ENCODE measurements at places on chromosomes 11 and 22.

DNA sequence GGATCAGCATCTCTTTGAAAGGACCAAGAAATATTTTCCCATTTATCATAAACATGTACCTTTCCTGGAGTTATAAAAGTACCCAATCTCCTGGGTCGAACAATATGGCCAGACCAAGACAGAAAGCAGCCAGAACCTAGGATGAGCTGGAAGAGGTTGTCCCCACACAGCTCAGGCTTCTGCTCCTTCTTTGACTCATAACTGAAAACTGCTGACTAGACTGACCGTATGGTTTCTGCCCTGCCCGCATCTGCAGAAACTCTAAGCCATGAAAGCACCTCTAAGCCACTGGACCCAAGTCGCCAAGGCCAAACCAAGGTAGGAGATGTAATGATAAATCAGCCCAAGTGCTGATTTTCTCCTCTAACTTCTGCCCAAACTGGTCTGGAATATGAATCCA is 129.8 kb downstream of the OPCML start:
- no peak for DNase-seq

DNA sequence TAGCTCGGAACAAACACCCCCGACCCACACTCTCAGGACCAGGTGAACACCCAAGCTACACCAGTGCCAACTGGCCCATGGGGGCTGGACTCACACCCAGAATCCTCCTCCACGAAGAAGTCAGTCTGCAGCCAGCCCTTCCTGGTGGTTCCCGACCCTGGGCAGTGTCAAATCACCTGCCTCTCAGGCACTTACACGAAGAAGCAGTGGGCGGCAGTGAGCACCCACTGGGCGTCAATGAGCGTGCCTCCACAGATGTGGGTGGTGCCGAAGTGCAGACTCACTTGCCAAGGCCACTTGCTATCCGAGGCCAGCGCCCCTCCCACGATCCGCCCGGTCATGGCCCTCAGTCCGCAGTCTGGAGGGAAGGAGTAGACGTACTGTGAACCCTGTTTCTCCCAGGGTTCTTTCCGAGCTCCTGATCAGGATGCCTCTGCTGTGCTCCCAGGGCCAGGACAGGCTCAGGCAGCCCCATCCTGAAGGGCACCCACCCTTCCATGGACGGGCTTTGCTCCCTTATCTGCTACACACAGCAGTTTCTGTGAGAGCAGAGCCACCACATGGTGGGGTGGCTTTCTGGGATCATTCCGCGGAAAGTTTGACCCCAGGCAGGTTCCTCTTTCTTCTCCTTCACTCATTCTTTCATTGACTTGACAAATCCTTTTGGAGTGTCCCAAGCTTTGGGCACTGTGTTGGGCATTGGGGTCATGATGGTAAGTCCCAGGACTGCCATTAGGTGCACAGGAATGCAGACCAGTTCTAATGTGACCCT is 19.4 kb downstream of the TMPRSS13 start:
- no peak for DNase-seq

DNA sequence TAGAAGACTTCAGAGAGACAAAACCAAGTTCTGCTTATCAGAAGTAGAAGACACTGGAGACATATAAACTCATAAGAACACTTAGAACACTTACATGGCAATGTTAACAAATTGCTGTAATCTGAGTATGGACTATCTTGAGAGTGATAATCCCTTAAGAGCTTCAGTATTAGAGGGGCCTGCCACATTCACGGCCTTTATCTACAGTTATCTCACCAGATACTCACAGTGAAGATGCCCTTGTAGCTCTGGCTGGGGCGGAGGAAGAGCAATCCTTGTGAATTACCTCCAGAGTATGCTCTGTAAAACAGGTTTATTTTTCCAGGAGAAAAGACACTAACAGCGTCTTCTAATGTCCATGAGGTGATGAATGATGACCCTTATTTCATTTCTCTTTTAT is 762.8 kb downstream of the FAM181B start:
- no peak for DNase-seq

DNA sequence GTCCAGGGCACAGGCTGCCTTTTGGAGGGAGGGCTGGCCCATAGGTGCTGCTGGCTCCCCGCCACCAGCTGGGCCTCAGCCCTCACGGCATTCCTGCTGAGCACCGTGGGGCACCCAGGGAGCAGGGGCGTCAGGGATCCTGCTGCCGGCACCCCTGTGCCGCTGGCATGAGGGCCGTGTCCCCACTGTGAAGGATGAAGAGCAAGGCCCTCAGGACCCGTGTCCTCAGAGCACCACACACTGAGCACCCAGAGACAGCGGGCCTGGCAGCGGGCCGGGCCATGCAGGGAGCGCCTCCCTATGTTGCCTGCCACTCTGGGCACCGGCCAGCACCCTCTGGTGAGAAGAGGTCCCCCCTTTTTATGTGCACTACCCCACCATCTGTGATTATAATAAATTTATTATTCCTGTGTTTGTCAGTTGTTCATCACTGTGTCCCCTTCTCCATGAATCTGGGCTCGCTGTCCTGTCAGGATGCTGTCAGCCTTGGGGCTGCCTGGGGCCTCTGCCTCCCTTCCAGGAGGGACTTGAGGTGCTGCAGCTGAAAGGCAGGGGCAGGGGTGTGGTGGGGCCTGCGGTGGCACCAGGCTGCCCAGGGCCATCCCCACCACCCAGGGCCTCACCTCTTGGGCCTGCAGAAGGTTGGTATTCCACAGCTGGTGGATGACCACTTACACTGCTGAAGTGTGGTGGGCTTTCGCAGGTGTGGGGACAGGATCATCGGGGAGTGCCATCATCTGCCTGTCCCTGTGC is 80.0 kb downstream of the MED15 start:
- DNase-seq: no peak

GRCh38 chr11:69308491-69308911 is 14.5 kb downstream of the MYEOV start:
- no peak for DNase-seq

- DNase-seq: peak; percentile 87
These were observed 1.1 kb upstream of the BIRC2 start for GRCh38 chr11:102345904-102346303.

DNA sequence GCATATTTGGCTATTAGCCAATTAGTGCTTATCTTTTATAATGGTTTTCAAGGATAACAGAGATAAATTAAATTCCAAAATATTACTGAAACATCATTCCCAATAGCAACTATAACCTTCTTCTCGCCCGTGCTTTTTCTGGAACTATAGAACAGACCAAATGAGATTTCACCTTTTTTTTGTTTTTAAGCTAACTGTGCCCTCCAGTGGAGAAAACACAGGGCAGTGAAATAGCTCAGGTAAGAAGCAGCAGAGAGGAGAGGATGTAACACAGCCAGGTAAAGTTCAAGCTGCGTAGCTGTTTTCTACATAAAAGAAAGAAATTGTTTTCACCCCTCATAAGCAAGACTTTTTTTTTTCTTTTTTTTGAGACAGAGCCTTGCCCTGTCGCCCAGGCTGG is 28.2 kb downstream of the HSD17B12 start:
- DNase-seq: peak; percentile 15

GRCh38 chr11:133107763-133108162 is 424.5 kb downstream of the OPCML start:
- no peak for DNase-seq

- DNase-seq: no peak
These were observed 1.0 kb downstream of the REXO2 start for GRCh38 chr11:114440121-114440860.

DNA sequence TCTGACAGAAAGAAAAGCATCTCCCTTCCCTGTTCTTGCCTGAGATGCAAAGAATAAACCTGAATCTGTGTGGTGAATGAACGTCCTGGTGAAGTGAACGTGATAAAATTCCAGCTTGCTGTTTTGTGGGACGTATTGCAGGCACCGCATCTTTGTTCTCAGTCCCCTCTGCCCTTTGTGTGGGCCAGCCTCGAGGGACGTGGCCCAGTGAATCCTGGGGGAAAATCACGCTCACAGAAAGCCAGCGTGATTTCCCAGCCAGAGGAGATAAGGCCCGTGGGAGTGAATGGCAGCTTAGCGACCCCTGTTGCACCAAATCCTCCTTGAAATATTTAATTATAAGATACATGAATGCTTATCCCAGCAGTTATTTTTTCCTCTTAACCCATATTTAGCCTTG is 129.1 kb downstream of the COMMD9 start:
- DNase-seq: no peak

DNA sequence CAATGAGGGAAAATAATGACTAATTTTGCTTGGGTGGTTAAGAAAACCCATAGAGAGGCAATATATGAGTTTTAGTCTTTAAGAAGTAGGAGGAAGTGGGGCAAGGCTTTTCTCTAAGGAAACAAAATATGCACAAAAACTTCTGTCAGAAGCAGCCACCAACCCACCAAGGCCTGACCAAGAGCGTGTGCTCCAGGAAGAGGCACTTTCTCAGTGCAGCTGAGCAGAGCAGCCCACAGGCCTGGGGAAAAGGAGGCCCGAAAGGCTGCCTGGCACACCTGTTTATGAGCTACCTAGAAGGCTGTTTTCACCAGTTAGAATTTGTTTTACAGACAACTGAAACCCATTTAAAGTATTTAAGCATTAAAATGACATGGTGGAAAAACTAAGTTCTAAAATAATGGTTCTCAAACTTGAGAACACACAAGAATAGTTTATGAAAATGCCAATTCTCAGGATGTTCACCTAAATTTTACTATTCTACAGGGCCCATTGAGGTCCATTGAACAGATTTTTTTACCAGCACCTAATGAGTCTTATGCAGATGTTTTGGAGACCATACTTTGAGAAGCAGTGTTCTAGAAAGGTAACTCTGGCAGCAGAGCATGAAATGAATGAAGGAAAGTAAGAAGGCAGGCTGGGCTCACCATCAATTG is 160.5 kb upstream of the DDI1 start:
- no peak for DNase-seq

DNA sequence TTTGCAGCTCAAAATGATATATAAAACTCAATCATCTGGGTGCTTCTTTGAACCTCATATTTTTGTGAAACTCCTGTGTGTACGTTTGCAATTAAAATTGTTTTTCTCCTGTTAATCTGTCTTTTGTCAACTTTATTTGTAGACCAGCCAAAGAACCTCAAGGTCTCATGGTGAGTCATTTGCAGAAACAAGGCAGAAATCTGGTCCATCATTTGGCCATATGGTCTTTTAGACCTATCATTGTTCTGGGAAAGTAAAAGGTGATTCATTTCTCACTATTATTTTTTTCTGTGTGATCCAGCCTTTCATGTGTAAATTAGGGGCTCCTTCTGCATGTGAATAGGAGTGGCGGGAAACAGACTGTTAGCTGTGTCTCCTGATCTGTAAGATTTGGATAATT is 399.1 kb upstream of the DDI1 start:
- DNase-seq: peak; percentile 64

DNA sequence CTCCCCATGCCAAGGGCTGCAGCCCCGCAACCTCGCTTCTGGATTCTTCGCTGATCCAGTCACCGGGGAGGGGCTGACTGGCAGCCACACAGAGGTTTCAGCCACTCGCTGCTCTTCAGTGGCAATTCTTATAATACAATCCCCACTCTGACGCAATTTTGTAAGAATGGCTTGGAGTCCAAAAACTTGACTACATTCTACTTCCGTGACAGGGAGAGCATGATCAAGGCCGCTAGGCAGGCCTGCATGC is 14.9 kb downstream of the PPM1F start:
- no peak for DNase-seq

DNA sequence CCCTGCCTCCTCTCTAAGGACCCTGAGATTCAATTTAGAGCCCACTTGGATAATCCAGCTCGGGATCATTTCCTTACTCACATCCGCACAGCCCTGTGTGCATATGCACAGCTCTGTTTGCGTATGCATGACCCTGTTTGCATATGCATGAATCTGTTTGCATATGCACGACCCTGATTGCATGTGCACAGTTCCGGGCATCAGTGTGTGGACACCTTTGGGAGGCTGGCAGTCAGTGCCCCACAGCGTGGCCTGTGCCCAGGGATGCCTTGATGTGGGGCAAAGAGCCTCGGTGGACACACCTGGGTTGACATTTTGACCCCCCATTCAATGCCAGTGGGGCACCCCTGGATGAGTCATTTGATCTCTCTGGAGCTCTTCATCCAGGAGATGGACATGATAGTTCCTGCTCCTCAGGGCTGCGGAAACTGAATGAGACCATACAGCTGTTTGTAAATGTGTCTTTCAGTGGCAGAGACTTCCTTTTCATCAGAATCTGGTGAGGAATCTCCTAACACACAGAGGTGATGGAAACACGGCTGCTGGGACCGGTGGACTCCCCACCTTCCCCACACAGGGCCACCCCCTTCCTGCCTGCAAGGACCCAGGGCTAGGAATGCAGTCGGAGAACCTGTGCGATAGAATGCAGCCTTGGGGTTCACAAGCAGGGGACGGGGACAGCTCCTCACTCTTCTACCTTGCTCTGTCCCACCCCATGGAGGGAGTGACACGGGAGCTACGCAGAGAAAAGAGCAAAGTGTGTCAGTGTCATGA is 41.2 kb downstream of the MYEOV start:
- no peak for DNase-seq

- DNase-seq: no peak
These were observed 74.7 kb downstream of the CHST1 start for GRCh38 chr11:45590743-45591142.

GRCh38 chr11:130431801-130432200 is 3.4 kb upstream of the ADAMTS8 start:
- no peak for DNase-seq

DNA sequence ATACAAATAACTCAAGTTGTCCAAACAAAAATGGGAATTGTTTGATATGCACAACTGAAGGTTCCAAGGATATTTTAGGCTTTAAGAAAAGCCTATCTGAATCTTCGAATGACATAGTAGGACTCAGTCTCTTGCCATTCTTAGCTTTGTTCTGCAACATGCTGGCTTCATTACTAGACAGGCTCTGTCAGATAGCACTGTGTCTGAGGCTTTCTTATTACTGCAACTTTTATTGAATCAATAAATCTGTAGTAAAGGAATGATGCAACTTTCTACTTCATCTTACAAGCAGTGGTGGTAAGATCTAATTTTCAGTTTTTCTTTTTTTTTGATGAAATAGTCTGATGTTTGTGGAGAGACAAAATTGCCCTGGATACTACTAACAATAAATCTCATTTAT is 319.3 kb upstream of the CCDC179 start:
- DNase-seq: no peak

DNA sequence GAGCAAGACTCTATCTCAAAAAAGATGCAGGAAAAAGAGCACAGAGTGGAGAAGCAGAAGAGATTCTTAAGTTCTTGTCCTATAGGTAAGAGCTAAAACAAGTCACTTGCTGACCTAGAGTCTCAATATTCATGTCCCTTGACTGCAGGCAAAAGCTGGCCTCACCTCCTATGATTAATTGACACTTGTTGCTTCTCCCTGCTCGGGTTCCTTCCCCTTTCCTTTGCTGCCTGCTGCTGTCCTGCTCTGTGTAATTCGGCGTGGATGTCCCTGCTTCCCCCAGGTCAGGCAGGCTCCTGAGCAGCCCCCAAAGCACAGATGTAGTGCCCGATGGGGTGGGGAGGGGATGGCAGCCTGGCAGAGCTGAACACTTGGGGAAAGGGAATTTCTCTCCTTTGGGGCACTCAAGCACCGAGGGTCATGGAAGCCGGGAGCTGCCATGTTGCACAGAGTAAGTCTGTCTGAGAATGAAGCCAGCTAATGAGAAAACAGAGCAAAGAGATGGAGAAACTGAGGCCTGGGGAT is 60.8 kb upstream of the NUP50 start:
- DNase-seq: no peak

Data from dermis microvascular lymphatic vessel endothelial cell (primary cell).